Fibroblast of skin of back (primary cell): ENCODE measurements at places on chromosomes 12 and 14.

GRCh38 chr14:80946187-80946586 lies 4.6 kb upstream of the CEP128 start:
- no peak for DNase-seq

DNA sequence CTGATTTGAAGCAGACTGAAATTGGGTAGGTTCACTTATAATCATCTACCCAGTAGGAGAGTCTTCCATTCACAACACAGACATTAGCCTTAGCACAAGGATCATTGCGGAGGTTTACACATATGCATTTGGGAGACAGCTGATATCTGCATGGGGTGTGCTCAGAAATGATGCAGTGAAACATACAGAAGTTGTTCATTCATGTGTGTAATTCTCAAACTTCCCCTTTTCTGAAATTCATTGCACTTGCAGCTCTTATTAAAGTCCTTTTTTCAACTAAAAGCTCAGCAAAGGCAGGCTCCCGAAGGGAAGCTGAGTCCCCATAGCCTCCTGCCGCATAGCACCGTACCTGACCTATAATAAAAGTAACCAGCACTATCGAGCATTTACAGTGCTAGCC lies 218.3 kb upstream of the CRY1 start:
- no peak for DNase-seq

DNA sequence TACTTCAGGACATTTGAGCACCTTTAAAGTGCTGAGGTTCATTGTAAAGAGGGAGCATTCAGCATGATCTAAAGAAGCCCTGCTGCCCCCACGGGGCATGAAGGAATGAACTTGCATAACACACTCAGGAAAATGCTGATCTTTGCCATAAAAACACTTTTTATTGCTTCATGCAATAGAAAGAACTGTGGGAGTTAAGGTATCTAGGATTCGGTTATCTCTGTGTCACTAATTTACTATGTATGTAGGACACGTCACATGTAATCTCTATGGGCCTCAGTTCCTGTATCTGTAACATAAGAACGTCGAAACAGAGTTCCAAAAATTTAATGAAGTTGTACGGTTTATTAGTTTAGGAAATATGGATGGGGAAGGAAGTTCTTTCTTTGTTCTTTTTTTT lies 33.0 kb downstream of the BTBD7 start:
- no peak for DNase-seq

GRCh38 chr12:124492879-124493808 lies 74.3 kb downstream of the NCOR2 start:
- no peak for DNase-seq

- peak; percentile 53 for DNase-seq
These were observed 2.7 kb downstream of the KITLG start for GRCh38 chr12:88577537-88577936.

DNA sequence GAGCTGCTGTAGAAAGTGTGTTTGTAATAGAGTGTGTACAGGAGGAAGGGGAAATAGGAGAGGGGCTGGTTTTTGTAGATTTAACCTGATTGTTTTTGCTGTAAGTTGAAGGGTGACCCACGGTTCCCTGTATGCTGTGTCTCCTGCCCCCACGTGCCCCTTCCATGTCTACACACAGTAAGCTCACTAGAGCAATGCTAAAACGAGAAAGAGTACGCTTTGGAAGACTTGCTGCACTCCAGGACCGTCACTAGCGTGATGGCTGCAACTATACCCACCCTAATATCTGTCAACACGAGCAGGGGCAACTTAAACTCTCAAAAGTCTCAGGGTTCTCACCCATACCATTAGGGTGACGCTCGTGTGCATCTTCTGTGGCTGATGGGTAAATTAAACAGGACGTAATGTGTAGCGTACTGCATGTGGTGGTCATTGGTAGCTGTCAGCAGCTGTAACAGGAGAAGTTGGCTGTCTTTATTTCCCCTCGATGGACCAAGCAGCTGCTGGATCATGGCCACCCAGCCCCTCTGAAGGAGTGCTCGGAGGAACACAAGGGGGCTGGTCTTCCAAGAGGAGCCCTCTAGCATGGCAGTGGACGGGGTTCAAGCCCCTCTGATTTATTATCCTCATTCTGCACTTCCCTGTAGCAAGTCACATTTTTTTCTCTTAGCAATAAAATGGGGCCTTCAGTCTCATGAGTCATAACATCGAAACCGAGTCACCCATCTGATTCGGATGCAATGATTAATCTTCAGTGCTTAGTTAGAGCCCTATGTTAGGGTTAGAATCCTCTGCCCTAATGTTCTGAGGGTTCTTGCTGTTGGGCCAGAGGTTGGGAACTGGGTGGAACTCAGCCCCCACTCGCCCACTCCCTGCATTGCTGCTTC lies 14.0 kb downstream of the CCND2 start:
- DNase-seq: no peak

- no peak for DNase-seq
These were observed 109.4 kb downstream of the SLC38A1 start for GRCh38 chr12:46159309-46159901.

DNA sequence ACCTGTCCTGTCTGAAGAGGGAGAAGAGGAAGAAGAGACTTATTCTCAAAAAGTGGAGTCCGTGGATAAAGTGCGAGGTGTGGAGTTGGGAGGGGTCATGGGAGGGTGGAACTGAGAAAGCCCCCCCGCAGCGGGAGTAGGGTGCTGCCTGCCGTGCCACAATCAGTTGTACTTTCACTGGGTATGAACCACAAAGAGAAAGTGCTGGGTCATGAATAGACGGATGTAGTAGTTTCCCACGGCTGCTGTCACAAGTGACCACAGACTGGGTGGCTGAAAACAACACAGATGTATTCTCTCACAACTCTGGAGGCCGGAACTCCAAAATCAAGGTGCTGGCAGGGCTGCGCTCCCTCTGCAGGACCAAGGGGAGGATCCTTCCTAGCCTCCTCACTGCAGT lies 5.5 kb downstream of the DNAH10 start:
- DNase-seq: no peak

- DNase-seq: no peak
These were observed 10.2 kb upstream of the PRKAG1 start for GRCh38 chr12:49028666-49029275.

DNA sequence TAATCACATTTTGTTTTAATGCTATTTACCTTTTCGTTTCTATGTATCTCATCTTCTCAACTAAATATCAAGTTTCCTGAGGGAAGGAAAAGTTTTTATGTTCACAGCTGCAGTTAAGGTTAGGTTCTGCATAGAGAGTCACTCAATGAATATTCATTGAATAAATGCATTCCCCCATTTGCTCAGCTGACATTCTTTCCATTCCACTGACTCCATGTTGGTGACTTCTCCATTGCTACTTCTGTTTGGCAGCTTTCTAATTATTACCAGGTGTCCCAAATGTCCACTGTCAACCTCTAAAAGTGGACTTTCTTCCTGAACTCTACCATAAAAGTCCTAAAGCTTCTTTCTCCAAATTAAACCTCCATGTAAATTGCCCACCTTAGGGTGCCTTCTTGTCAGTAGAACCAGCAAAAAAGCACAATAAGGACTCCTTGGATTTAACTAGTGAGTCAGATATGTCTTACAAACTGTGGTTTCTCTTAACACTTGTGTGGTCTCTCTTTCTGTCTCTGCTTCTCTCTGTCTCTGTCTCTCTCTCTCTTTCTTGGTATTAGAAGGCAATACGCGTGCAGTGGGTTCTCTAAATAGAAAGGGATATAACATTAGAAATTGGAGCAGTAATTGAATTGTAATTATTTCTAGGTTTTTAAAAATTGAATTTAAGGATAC lies 85.9 kb downstream of the TMEM117 start:
- peak; percentile 67 for DNase-seq

DNA sequence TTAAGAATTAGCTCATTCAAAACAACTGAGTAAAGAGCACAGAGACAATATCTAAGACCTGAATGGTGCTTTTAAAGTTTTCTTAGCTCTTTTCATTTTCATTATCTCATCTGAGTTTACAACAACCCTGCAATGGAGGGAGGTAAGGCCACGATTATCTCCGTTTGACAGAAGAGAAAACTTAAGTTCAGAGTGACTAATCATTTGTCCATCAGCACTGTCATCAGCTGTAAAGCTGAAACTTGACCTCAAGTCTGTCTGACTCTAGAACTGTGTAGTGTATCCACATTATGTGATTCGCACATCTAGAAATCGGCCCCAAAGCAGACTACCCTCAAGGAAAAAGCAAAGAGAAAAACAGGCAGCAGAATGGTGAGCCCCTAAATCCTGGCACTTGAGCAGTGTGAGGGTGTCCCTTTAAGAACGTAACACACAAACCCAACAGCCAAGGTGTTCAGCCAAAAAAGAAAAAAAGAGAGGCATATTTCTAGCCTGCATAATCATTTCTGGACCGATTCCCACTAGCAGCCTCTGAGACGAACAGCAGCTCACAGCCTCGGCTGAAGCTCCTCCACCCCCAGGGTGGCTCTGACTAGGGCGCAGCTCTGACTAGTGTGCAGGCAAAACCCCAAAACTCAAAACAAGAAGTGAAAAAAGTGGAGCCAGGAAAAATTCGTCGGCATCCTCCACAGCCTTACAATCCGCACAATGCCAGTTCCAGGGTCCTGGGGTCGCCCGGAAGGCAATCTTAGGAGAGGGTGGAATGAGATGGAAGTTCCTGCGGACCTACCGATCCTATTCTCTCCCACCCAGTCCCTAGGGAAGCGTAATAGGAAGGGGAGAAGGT lies 1.6 kb downstream of the STXBP6 start:
- DNase-seq: peak; percentile 27

GRCh38 chr14:36091096-36091495 lies 85.4 kb downstream of the PTCSC3 start:
- DNase-seq: peak; percentile 93

- no peak for DNase-seq
These were observed 271.7 kb downstream of the PDZRN4 start for GRCh38 chr12:41459906-41460214.

DNA sequence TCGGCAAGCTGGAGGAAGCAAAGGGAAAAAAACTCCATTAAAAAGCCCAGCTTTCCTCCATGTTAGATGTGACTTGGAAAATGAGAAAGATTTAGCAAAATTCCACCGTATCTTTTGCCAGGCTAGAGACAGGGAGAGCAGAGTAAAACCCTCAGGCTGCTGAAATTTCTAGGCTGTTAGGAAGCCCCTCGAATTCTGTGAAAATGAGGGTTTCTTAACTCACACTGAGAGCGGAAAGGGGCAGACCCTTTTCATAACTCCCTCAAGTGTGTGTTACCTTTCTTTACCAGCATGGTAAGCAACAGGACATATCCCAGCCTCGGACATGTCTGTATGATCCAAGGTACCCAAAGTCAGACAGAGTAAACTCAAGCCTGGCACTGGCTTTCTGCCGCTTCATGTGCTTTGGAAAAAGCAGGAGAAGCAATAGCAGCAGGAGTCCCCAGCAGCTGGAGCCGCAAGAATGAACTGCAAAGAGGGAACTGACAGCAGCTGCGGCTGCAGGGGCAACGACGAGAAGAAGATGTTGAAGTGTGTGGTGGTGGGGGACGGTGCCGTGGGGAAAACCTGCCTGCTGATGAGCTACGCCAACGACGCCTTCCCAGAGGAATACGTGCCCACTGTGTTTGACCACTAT lies at the start of gene RHOJ:
Gene RHOJ (plus strand): TSS at position 37 of the 637 bp plus-strand sequence. CDS start 427 bp downstream, at position 464.
- DNase-seq: peak; percentile 50

- no peak for DNase-seq
These were observed 700.4 kb upstream of the TBX3 start for GRCh38 chr12:115384391-115384790.

GRCh38 chr14:64684091-64684490 lies 20.1 kb upstream of the PLEKHG3 start:
- DNase-seq: peak; percentile 64

DNA sequence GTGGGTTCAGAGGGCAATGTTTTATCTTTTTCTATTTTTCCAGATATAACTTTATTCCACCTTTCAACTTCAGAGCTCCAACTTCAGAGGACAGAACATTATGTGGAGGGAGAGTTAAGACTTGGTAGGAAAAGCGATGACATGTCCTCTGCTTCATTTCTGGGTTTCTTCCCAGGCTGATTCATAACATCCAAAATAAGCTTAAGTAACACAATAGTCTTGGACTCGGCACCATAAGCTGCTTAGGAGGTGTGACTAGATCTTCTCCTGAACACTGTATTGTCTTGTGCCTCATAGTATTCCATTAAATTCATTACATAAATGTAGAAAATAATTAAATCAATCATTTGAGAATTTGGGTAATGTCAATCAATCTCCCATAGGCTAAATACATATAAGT lies 95.5 kb upstream of the PDE3A start:
- DNase-seq: peak; percentile 49

GRCh38 chr12:84661786-84662185 lies 250.8 kb downstream of the SLC6A15 start:
- DNase-seq: peak; percentile 66

- DNase-seq: peak; percentile 70
These were observed 138.5 kb downstream of the ANO2 start for GRCh38 chr12:5806371-5807089.

DNA sequence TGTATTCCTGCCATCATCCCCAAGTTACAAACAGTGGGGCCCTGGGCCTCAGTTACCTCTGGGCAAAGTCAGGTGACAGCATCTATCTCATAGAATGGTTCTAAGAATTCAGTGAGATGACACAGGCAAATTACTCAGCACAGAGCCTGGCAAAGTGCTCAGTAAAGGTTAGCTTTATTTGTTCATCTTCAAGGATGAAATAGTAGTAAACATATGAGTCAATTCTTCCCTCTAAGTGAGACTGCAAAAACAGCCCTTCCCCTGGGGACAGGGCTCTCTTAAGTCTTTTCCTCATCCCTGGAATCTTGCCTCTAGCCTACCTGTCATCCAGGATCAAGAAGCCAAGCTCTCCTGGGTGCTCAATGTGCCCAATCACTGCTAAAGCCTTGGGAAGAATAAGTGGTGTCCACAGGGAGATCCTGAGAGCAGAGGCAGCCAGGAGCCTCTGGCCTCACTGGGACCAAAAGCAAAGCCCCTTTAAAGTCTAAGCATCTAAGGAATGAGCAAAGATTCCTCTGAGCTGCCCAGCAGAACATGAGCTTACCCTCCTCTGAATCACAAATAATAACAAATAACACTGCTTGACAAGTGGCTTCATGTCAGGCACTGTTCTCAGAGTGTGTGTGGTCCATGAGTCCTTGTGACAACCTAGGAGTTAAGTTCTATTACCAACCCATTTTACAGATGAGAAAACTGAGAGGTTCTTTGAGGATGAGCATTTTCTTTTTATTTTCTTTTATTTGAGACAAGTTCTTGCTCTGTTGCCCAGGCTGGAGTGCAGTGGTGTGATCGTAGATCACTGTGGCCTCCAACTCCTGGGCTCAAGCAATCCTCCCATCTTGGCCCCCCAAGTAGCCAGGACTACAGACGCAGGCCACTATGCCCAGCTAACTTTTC lies 12.1 kb downstream of the NUAK1 start:
- DNase-seq: peak; percentile 87
